ENCODE measurements at places on chromosomes 1 and 21.

GRCh38 chr1:1003618-1004419 is 3.9 kb upstream of the HES4 start:
- no peak for DNase-seq

- no peak for DNase-seq
Measured at GRCh38 chr1:107865627-107866026, 99.4 kb downstream of the VAV3 start.

- peak; percentile 3 for DNase-seq
Measured at GRCh38 chr21:39263372-39263771, 50.1 kb downstream of the BRWD1 start.

- DNase-seq = no peak
Measured at GRCh38 chr1:175373786-175374623, 181.4 kb upstream of the KIAA0040 start.

DNA sequence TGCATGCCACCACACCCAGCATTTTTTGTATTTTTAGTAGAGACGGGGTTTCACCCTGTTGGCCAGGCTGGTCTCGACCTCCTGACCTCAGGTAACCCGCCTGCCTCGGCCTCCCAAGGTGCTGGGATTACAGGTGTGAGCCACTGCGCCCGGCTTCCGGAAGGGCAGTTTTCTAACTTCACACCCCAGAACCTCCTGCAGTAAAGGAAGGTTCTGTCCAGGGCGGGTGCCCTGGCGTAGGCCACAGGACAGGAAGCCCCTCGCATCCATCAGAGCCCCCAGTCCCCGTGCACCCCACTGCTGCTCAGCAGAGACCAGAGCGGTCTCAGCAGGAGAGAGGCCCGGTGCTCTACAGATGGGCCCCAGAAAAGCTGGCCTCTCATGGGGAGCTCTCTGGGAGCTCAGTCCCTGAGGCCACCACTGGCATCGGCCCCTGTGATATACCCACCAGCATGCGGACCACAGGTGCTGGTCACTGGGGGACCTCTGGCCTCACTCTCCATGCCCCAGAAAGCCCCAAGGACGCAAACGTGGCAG is 4.1 kb upstream of the DNMT3L start:
- no peak for DNase-seq

GRCh38 chr1:243638186-243638585 is 211.9 kb downstream of the AKT3 start:
- DNase-seq = no peak

GRCh38 chr21:18244671-18245463 is at the start of gene CHODL:
Gene CHODL (plus strand): TSS chr21:18244833. CDS start chr21:18245224, 391 bp downstream.
- DNase-seq = no peak

GRCh38 chr1:60848583-60849188 is 233.7 kb upstream of the NFIA start:
- DNase-seq = peak; percentile 75

GRCh38 chr21:30676737-30677136 is 34.1 kb downstream of the KRTAP20-3 start:
- DNase-seq = no peak

GRCh38 chr1:208446271-208446691 is 202.1 kb upstream of the PLXNA2 start:
- no peak for DNase-seq

DNA sequence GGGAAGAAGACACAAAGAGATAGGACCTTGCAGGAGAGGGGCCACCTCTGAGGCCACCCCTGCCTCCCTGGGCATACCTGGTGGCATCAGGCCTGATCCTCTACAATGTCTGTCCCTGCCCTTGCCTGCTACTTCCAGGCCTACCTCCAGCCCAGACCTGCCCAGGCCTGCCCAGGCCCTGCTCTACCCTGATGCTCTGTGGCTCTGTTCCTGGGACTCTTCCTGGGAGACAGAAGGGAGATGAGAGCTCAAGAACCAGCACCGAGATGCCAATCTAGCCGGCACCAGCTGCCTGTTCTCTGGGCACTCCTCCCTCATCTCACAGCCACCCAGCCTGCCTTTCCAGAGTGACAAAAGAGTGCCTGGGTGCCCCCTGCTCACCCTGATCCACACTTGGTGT is 2.7 kb downstream of the CELF3 start:
- DNase-seq = no peak

- no peak for DNase-seq
Measured at GRCh38 chr1:22163564-22163963, 20.7 kb upstream of the WNT4 start.

DNA sequence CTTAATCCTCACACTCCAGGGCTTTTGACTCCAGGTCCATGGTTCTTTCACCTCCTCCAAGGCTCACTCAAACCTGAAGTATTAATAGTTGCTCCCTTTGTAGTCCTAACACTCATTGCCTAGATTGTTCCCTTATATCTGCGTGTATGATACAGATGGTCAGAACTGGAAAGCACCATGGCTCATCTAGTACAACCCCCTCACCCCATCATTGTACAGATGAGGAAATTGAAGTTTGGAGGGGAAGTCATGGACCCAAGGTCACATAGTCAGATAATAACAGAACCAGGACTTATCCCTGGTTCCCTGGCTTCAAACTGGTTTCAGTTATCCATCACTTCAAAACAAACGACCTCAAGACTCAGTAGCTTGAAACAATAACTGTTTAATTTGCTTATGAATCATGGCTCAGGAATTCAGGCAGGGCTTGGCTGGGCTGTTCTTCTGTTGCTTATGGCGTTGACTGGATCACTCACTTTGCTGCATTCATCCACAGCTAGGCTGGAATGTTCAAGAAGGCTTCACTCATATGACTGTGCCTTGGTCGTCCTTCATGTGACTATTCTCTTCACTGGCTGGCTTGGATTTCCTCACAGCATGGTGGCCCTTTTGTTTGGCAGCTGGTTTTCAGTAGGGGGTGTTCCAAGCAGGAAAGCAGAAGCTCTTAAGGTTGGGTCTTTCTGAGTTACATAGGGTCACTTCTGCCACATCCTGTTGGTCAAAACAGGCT is 5.0 kb downstream of the NOS1AP start:
- peak; percentile 24 for DNase-seq

DNA sequence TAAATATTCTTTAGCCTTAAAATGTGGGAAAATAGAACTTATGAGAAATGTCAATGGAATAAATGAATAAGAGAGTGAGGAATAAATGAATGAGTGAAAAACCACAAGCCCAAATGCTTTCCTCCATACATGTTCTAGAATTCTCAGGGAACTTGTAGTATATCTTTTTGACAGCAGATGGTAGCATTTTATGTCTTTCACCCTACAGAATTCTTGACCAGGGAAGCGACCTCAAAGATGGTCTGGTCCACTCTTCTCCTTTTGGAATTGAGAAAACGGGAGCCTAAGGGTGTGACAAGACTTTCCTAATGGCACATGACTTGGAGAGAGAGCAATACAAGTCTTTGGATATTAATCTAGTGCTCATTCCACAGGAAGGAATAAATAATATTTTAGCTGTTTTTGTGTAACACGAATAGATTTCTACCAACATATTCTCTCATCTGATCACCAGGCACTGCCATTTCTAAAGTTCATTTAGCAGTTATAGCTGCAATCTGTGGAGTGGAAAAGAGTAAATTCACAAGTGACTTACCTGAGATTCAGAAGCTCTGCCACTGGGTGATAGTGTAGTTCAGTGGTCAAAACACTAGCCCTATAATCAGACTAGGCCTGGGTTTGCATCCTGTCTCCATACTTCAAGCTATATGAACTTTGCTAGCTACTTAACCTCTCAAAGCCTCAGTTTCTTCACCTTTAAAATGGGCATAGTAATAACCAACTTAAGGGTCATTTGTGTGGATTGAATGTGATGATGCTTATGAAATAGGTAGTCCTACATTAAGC is 15.0 kb upstream of the F5 start:
- peak; percentile 75 for DNase-seq

- DNase-seq = no peak
Measured at GRCh38 chr21:39178421-39178820, 4.8 kb downstream of the PSMG1 start.

GRCh38 chr1:95503278-95504030 is 269.4 kb downstream of the RWDD3 start:
- no peak for DNase-seq

Measured in inflammatory macrophage treated with lipopolysaccharide for 1 hour (primary cell).